Fibroblast of lung (primary cell): ENCODE measurements at places on chromosomes 2 and 18. TPM values are rescaled to one million over a fixed set of nuclear protein-coding genes. Genes with fewer than 3 reads are reported as not detected.

PSMA8 gene
- not detected in 2 replicates for total RNA-seq

CYTIP gene
- not detected in 2 replicates for total RNA-seq

HOXD13 gene
- total RNA-seq = not detected in 2 replicates

KLHL14 gene
- not detected in 2 replicates for total RNA-seq

- DNase-seq = peak; percentile 49
Measured at GRCh38 chr2:207530160-207531031, 634 bp downstream of the CREB1 start.

GRCh38 chr2:96875498-96876268 is 5.8 kb upstream of the SEMA4C start:
- DNase-seq = no peak

GRCh38 chr18:78730546-78730945 is 249.1 kb upstream of the SALL3 start:
- no peak for DNase-seq

DNA sequence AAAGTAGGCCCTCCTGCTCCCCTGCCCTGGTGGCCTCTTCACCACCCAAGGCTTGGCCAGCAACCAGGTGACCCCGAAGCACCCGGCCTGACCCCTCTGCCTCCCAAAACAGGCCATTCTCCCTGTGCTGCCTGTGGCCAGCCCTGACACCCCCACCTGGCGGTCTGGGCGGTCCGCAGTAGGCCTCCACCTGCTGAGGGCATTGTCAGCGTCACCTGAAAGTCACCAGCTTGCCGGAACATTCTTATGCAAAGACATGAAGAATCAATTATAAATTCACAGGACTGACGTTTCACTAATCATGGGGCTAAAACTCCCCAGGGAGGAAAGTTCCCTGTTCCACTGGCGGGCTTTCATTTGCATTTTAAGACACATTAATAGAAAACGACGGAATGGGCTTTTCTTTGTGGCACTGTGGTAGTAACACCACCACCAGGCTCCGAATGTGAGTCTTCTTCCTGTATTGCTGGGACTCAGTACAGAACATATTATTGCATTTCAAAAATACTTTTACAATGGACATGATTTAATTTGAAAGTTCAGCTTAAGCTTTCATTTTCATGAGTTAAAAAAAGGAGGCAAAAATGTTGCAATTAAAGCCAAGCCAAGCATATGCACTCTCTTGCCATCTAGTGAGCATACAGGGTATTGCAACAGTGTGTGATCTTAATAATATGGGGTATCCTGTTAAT is 57.4 kb downstream of the ADI1 start:
- peak; percentile 78 for DNase-seq

DNA sequence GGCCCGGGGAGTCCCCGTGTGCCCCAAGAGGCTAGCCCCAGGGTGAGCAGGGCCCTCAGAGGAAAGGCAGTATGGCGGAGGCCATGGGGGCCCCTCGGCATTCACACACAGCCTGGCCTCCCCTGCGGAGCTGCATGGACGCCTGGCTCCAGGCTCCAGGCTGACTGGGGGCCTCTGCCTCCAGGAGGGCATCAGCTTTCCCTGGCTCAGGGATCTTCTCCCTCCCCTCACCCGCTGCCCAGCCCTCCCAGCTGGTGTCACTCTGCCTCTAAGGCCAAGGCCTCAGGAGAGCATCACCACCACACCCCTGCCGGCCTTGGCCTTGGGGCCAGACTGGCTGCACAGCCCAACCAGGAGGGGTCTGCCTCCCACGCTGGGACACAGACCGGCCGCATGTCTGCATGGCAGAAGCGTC is 16.9 kb upstream of the FAHD2A start:
- DNase-seq = no peak
